Cerebellar nuclear complex (tissue), 1 donor: ENCODE measurements at places on chromosomes 4 and X.

DNA sequence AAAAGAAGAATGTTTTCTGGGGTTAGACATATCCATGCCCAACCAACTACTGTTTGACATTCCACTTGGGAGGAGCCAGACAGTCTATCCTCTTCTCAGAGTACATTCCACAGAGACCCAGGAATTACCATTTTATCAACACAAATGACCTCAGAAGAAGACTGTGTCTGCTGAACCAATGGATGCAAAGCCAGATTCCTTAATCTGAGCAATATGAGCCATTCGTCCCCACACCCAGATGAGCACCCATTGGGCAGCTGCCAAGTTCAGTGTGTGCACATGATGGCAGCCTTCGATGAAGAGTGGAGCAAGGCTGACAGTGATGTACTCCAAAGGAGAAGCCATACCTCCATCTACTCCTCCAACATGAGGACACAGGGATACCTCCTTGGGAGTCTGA is 111.3 kb downstream of the ZNF674 start:
- DNase-seq = no peak

- no peak for DNase-seq
Observed at GRCh38 chr4:57665806-57666205, 555.6 kb upstream of the IGFBP7 start.

GRCh38 chrX:155215443-155216178 is 649 bp upstream of the VBP1 start:
- DNase-seq = no peak

GRCh38 chr4:56448301-56448700 is 12.2 kb downstream of the PAICS start:
- no peak for DNase-seq

DNA sequence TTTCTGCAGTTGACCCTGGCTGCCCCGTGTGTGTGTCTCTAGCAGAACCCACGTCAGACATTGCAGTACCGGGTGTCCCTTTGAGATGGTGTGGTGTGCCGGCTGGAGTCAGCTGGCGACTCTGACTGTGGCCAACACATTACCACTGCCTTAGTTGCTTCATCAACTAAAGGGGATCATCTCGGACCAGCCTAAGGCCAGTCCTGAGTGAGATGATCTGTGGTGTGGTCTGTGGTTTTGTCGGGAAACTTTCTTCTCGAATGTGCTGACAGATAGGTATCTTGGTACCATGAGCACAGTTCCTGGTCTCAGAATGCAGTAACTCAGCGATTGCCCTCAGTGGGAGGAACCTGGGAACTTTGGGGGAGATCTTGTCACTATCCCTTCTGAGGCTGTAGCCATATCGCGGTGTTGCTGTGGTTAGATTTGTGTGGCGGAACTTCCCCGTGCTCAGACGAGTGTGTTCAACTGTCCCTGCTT is 15.8 kb downstream of the TBC1D14 start:
- DNase-seq = no peak

DNA sequence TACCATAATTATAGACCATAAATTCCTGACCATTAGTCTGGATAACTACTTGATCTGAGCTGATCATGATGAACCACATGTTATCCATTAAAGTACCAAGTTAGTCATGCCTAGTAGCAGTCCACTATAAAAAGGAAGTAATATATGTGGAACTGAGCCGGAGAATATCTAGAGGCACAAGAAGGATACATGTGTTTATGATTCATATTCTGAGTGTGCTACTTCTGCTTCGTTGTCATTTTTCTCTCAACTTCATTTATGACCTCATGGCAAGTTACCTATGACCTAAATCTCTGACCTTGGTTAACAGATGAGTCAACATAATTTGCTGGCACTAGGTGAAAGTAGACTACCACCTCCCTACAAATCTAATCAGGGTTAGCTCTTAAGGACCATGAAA is 56.5 kb upstream of the ANKRD17 start:
- no peak for DNase-seq

- DNase-seq = no peak
Observed at GRCh38 chrX:155563099-155563498, 49.7 kb downstream of the TMLHE start.

DNA sequence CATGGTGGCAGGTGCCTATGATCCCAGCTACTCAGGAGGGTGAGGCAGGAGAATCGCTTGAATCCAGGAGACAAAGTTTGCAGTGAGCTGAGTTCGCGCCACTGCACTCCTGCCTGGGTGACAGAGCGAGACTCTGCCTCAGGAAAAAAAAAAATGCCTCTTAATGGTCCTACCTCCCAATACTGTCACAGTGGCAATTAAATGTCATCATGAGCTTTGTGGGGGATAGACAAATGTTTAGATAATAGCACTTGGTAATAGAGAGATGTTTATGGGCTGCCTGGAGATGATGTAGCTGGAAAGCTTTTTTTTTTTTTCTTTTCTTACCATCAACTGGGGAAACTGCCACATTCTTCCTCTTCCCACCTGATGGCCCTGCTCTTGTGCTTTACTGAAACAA is 33.0 kb downstream of the GRK4 start:
- no peak for DNase-seq

DNA sequence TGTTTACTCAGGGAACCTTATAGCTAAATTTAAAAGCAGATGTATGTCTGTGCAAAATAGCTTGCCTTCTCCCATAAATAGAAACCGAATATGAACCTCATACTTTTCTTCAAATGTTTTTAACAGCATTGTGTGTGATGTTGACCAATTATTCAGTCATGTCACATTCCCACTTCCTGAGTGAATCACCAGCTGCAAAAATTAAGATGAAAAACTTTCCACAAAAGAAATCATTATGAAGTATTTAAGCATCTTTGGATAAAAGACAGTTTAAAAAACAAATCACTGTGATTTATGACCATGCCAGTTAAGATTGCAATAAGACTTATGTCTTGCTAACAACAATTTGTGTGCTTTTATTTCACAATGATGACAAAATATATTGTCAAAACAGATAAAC is 220.1 kb downstream of the PDGFC start:
- no peak for DNase-seq

DNA sequence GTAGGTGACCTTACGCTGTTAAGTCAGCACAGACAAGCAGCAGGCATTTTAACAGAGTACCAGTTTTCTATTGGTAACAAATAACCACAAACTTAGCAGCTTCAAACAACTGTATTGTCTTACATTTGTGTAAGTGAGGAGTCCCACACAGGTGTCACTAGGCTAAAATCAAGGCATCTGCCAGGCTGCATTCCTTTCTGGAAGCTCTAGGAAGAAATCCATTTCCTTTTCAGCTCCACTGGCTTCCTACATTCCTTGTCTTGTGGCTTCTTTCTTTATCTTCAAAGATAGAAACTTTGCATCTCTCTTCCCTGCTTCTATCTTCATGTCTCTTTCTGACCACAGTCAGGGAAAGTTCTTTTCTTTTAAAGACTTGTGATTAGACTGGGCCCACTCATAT is 139.9 kb downstream of the TMEM144 start:
- DNase-seq = no peak

DNA sequence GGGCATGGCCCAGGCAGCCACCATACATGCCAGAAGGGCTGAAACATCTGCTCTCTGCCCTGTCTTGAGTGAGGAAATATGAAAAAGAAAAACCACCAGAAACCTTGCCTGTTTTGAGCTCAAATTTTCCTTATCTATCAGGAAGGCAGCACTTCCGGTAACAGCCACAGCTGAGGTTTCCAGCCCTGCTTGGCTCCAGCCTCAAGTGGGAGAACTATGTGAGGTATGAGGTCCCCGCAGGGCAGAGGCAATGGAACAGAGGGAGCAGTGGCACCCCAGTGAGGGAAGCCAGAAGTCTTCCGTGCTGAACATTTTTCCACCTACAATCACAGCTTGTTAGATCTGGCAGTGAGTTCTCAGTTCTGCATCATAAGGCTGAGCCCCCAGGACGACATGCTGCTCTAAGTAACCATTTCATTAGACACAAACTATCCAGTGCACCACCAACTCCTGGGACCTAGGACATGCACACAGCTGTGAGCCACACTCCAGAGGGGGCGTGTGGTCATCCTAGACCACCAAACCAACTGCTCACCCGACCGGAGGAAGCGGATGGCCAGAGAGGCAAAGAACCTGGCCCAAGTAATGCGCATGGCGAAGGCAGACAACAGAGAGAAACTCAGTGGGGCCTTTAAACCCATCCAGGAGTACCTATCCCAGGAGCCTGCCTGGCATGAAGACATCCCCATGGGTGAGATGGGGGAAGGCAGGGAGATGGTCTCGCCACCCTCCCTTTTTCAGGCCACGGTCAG is 22.6 kb downstream of the WDR1 start:
- no peak for DNase-seq

- no peak for DNase-seq
Observed at GRCh38 chrX:19181345-19181744, 59.1 kb upstream of the ADGRG2 start.

GRCh38 chrX:19991350-19991718 is 473 bp upstream of the BCLAF3 start:
- no peak for DNase-seq

GRCh38 chr4:142475663-142476062 is 370.4 kb downstream of the INPP4B start:
- DNase-seq = no peak

- no peak for DNase-seq
Observed at GRCh38 chrX:40415675-40416074, 165.1 kb upstream of the ATP6AP2 start.

GRCh38 chr4:182272151-182272550 is 28.9 kb downstream of the TENM3 start:
- DNase-seq = no peak

- peak; percentile 30 for DNase-seq
Observed at GRCh38 chr4:157270108-157270507, 49.6 kb downstream of the GRIA2 start.

GRCh38 chr4:15706646-15707362 is 3.9 kb downstream of the BST1 start:
- no peak for DNase-seq

GRCh38 chr4:167282171-167282864 is 48.0 kb upstream of the SPOCK3 start:
- no peak for DNase-seq

DNA sequence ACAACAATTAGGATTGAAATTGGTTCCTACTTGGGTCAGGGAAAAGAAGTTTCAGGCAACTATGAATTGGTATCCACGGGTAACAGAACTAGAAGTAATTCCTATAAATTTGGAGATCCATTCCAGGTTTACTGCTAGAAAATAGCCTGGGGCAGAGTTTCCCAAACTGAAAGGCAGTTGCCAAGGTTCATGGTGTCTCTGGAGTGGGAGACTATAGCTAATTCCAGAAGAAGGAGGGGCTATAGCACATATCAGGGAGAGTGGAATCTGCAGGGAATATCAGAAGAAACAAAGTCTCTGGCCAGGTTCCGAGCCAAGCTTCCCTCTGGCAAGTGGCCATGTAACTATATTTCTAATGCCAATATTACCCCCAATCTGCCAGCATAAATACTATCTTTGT is 166.3 kb downstream of the GALNTL6 start:
- DNase-seq = no peak

GRCh38 chr4:122542411-122543236 is 78.2 kb downstream of the IL21 start:
- DNase-seq = no peak

GRCh38 chr4:11904117-11904535 is 475.4 kb upstream of the HS3ST1 start:
- no peak for DNase-seq

GRCh38 chrX:37455381-37455780 is 106.2 kb downstream of the PRRG1 start:
- no peak for DNase-seq

DNA sequence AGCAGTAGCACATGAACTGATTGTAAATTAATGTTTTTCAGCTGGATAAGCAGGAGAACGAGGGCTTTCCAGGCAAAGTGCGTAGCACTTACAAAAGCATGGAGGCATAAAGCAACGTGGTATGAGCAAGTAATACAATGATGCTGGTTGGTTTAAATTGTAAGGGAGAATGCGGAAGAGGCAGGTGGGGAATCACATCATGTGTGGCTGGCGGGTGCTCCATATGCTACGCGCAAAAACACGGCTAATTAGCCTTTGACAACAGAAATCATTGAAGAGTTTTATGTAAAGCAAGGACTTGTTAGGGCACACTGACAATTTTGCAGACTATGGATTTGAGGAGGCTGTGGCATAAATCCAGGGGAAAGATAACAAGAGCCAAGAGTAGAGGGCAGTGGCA is 14.6 kb downstream of the SYTL4 start:
- DNase-seq = no peak

DNA sequence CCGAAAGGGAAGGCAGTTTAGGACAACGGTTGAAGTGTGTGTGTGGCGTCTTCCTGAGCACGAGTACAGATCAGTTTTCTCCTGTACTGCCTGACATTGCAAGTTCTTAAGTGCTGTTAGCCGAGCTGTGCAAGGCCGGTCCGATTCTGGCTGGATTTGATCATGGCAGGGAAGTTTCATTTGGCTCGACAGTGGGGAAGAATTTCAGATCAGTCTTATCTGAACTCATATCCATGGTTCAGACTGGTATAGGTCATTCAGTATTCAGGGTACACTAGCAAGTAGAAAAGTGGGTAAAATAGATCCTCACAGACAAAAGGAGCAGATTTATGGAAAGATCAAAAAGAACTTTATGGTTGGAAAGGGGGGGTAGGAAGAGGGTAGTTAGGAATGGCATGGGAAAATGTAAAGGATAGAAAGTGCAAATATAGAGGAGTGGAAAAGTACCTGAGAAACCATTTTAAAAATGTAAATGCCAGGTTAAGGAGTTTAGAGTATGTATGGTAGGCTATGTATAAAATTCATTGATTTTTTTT is 716 bp downstream of the THAP9 start:
- DNase-seq = no peak

- no peak for DNase-seq
Observed at GRCh38 chrX:49934148-49934547, 11.8 kb downstream of the CLCN5 start.

DNA sequence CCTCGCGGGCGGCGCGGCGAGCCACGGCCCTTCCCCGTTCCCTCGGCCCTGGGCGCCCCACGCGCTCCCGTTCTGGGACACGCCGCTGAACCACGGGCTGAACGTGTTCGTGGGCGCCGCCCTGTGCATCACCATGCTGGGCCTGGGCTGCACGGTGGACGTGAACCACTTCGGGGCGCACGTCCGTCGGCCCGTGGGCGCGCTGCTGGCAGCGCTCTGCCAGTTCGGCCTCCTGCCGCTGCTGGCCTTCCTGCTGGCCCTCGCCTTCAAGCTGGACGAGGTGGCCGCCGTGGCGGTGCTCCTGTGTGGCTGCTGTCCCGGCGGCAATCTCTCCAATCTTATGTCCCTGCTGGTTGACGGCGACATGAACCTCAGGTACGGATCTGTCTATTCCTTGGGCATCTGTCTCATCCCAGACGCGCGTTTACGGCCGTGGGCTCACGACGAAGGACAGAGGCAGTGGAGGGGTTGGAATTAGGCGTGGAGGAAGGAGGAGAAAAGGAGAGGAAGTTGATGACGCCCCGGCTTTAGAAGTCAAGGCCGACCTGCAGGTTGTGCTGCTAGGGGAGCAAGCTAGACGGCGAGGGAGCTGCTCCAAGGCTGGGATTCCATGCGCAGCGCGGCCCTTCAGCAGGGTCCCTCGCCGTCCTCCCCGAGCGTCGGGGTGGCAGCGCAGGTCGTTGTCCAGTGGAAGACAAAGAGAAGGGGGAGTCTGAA is 792 bp downstream of the SLC10A4 start:
- no peak for DNase-seq

- no peak for DNase-seq
Observed at GRCh38 chrX:12469296-12469695, 321.9 kb upstream of the PRPS2 start.
